SW 1271 (cell line): ENCODE measurements at places on chromosomes 6 and 20.

DNA sequence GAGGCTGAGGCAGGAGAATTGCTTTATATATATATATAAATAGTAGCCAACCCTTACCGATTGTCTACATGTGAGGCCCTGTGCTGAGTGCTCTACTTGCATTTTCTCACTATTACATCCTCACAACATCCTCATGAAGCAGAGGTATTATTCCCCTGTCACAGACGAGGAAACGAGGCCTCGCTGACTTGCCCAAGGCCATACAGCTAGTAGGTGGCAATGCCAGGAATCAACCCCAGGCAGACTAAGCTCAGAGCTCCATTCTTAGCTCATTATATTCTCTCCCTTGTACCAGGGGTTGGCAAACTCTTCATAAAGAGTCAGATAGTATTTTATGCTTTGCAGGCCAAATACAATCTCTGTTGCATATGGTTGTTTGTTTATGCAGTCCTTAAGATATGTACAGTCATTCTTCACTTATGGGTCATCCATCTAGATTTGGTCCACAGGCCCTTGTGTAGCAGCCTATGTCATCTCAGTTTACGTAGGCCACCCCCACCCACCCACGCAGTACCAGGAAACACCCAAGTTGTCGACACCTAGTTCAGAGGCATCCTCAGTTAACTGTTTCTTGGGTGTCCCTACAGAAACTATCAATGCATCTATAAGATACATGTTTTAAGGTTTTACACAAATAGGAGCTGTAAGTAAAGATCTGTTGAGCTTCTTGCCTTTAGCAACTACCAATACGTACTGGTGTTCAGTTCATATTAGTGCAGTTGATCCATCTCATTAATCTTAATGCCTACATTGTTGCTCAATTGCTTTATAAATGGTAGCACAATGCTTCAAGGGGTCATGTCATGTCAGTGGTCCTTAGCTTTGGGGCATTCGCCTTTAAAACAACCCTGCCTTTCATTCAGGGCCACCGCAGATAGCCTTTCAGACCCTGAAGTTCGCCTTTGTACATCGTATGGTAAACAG lies 3.0 kb downstream of the CASS4 start:
- DNase-seq = no peak

DNA sequence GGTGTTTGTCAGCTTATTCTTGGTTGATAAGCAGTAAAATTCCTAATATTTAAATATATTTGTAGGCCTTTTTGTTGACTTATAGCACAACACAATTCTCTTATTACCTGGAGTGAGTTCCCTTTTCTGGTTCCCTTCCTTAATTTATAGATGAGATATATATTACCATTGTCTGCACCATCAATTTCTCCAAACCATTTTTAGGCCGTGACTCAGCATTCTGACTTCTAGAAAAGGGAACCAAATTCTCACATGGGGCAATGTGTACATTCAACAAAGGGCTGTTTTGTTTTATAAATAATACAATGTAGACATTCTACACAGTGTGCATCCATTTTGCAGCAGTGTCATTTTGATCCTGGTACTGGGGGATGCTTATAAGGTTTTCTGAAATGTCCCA lies 52.8 kb downstream of the NCOA7 start:
- no peak for DNase-seq

DNA sequence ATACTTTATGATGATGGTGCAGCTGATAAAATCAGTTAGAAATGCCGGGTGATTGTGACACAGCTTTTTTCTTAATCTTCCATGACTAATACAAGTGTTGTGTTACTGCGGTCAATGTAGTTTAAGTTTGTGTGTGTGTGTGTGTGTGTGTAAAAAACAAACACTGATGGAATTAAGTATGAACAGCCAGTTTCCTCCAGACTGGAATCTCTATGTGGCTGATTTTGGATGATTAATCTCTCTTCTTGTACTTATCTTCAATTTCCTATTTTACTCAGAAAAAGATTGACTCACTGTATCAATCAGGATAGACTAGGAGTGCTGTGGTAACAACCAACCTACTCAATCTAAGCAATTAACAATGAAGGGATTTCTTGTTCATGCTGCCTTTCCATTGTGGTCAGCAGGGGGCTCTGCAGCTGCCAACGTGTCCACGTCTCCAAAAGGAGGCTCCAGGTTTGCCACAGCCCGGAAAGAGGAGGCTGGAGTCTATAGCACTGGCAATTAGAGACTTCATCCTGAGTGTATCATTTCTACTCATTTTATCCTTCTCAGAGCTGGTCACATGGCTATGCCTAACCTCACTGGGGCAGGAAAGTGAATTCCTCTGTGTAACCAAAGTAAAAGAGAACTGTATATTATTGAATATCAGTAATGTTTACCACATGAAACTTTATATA lies 107.7 kb downstream of the CD109 start:
- DNase-seq = peak; percentile 15

GRCh38 chr6:165988302-165988756 lies 179.3 kb downstream of the TBXT start:
- DNase-seq = no peak

DNA sequence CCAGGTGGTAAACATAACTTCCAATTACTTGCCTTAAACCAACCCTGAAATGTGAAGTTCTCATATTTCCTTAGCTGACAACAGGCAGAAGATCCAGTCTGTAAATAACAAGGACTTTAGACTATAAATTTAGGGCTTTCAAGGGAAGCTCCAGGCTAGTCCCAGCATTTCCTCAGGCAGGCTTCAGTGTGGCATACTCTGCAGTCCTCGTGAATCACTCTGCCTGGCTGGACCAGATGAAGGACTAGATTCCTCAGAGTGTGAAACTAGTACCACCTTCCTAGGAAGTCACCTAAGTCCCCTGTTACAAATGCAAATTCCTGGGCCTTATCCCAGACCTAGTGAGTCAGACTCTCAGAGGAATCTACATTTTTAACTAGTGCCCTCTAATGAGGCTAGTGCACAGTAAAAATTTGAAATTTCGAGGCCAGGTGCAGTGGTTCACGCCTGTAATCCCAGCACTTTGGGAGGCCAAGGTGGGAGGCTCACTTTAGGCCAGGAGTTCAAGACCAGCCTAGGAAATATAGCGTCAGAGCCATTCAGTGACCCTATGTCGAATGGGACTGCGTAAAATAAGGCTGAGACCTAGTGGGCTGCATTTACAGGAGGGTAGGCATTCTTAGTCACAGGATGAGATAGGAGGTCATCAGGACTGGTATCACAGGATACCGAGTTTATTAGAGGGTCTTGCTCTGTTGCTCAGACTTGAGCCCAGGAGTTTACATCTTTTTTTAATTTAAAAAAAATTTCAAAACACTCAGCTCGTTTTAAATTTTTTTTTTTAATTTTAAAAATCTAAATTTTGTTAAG lies 279.6 kb upstream of the JARID2 start:
- DNase-seq = no peak

- peak; percentile 27 for DNase-seq
Observed at GRCh38 chr6:11414176-11414963, 123.2 kb upstream of the TMEM170B start.

GRCh38 chr6:168823397-168824212 lies 382.6 kb downstream of the SMOC2 start:
- DNase-seq = no peak

- DNase-seq = no peak
Observed at GRCh38 chr6:128275681-128276080, 244.7 kb downstream of the PTPRK start.

GRCh38 chr6:126337323-126337722 lies 2.6 kb upstream of the CENPW start:
- DNase-seq = no peak

- DNase-seq = no peak
Observed at GRCh38 chr6:37971266-37971665, 151.7 kb downstream of the ZFAND3 start.
